ENCODE measurements at places on chromosomes 7 and 10. TPM values are rescaled to one million over a fixed set of nuclear protein-coding genes. Genes with fewer than 3 reads are reported as not detected.

DNA sequence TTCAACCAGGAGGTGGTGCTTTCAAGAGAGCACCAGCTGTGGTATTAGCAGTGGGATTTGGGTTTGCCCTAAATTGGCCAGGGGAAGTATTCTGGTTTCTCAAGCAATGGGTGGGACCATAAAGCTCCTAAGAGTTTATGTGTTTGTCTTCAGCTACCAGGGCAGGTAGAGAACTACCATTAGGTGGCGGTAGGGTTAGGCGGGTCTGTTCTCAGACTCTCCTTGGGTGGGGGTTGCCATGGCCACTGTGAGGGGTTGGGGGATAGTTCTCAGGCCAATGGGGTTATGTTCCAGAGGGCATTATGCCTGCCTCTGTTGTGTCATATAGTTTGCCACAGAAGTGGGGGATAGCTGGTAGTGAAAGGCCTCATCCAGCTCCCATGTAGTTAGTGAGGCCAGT is 47.7 kb upstream of the BICC1 start:
- DNase-seq: no peak

Gene HKDC1
- polyA plus RNA-seq: 91.5 TPM

Gene PIP
- polyA plus RNA-seq: not detected

- peak; percentile 29 for DNase-seq
Measured at GRCh38 chr7:142172932-142173331, 61.4 kb downstream of the MGAM2 start.

- no peak for DNase-seq
Measured at GRCh38 chr7:118079369-118079768, 104.6 kb upstream of the LSM8 start.

Gene EN2
- not detected for polyA plus RNA-seq

DNA sequence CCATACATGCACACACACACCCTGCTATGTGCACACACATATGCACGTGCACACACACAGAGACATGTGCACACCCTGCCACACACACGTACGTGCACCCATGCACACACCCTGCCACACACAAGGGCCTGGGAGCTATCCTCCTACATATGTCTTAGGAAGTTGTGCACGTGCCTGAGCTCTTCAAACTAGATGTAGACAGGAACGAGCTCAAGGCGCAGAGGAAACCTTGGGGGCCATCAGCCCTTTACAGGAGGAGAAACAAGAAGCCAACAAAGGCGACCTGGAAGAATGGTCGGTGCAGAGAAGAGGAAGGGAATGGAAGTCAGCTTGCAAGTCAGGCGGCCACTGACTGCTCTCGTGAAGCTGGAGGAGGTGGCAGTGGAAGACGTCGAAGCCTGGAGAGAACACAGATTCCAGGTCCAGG is 58.7 kb downstream of the AOC1 start:
- DNase-seq: no peak

DNA sequence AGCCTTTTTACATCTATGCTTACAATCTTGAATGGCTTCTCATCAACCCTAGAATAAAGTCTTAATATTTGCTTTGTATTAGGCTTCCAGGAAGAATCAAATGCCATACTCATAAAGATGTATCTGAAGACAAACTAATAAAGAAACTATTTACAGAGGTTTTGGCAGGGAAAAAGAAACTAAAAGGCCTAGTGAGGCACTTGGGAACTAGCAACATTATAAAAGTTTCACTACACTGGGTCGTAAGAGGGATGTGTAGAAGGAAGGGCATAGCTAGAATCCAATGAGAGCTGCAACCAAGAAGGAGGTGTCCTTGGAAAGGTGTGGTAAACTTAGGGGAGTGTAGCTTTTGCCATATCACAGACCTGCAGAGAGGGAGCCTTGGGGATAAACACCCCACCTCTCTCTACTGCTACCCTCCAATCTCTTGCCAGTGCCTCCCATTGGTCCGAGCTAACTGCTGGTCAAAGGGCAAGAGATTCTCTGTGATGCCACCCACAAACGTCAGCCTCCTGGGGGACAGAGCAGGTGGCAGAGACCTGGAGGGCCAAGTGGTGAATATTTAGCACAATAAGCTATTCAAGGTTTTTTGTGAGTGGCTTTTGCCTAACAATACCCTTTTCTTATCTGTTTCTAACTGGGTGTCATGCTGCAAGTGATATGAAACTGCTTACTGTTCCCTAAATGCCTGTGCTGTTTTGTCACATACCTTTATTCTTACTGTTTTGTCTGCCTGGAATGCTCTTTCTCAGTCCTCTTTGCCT is 60.7 kb downstream of the CPED1 start:
- DNase-seq: no peak

DNA sequence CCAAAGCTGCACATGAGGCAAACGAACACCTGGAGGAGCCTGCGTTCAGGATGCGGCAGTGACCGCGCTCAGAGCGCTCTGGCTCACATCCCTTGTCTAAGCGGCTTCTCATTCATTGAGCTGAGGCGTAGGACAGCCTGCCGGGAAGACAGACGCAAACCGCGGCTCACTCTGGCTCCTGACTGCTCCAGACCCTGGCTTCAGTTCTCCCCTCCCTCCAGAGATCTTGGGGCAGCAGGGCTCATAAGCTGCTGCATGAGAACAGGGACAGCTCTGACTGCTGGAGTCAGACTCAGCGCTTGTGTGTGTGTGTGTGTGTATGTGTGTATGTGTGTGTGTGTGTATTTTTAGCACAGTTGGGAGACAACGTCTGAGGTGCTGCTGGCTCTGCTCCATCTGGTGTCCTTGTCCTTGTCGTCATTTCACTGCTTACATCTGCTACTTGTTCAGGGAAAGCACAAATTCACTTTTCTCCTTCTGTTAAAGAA is 15.8 kb upstream of the LYZL2 start:
- peak; percentile 18 for DNase-seq

Gene LRMDA
- polyA plus RNA-seq: 5.3 TPM

- DNase-seq: no peak
Measured at GRCh38 chr7:96408881-96409280, 87.0 kb upstream of the SLC25A13 start.

DNA sequence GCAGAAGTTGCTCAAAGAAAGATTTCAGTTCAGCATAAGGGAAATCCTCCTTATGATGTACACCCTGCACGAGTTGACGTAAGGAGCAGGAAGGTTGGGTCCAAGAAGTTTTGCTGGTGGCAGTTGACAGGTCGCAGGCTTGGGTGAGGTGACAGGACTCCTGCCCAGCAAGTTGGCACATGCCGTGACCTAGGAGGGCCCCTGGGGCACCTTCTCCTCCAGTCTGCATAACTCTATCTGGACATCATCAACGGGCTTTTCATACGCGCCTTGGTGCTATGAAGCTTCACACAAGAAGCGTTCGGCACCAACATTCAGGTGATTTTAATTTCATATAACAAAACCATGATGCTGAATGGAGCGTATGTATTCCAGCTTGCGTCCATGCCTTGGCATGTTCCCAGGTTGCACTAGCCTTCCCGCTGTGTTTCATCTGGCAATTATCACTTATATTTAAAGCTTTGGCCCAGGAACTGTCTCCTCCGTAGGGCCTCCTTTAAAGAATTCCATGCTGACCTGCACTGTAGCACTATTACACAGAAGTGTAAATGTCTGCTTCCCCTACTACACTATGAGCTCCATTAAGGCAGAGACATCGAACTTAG is 651.6 kb upstream of the FOXK1 start:
- DNase-seq: no peak

Gene MYO3A
- polyA plus RNA-seq: 1.8 TPM

- DNase-seq: no peak
Measured at GRCh38 chr10:6537770-6538169, 42.3 kb downstream of the PRKCQ start.

Gene BEND7
- 7.7 TPM for polyA plus RNA-seq

Gene LHFPL3
- 8.4 TPM for polyA plus RNA-seq

Measured in large intestine (tissue), 12 donors.